Stimulated activated CD4-positive, alpha-beta T cell treated with anti-CD3 and anti-CD28 coated beads, Interleukin-15, amount 100 ng/mL, for 24 hours (primary cell): ENCODE measurements at places on chromosomes 16 and 17.

- DNase-seq = no peak
Measured at GRCh38 chr16:46715769-46716305, 26.4 kb downstream of the ORC6 start.

- peak; percentile 90 for DNase-seq
Measured at GRCh38 chr17:36591434-36592315, at the start of gene DHRS11. DHRS11 (plus strand) TSS chr17:36591879; CDS start chr17:36592010, 131 bp downstream.

DNA sequence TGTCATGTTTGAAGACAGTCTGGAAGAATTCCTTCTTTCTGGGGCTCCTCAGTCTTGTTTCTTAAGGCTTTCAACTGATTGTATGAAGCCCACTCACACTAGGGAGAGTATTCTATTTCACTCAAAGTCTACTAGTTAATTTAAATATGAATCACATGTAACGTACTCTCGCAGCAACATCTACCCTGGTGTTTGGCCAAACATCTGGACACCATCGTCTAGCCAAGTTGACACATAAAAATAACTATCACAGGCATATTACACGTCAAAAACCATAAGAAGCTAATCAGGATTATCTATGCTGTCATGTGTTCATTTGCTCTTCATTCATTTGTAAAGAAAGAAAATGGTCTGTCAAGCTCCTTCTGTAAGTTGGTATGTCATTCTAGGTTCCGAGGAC is 787.4 kb downstream of the KCNJ2 start:
- no peak for DNase-seq

- peak; percentile 74 for DNase-seq
Measured at GRCh38 chr17:40086150-40087044, 14.0 kb downstream of the NR1D1 start.

DNA sequence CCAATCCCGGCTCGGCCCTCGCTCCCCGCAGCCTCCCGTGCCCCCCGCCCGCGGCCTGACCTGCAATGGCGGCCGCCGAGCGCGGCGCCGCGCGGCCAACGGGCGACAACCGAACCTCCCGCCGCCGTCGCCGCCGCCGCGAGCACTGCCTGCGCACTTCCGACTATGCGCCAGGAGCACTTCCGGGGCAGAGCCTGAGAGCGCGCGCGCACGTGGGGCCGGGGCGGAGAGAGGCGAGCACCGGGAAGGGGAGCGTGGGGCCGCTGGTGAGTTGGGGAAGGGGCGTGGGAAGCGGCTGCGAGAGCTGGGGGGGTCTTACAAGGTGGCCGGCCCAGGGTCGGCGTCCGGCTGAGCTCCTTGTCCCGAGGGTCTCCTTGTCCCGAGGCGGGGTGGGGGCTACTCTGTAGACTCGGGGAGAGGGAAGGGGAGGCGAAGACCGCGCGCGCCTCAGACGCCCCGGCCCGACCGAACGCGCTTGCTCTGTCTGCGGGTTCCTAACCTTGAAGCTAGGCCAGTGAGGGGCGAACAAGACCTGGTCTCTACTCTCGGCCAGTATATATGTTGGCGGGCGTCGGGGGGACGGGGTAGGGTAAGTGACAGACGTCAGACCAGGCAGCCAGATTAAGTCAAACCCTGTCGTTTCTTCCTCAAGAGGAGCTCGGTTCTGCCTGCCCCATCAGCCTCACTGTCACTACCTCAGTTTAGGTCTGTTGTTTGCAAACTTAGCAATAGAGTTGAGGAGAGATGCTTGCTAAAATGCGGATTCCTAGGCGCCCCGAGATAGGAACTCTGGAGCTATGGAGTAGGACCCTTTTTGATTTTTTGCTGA is at the start of the genes CHTF8 and UTP4:
TSS of gene CHTF8 (minus strand) at position 165 of the 829 bp plus-strand sequence. CDS start 11,130 bp downstream, outside the sequence.
TSS of gene UTP4 (plus strand) at position 226 of the 829 bp plus-strand sequence. CDS start 811 bp downstream, outside the sequence.
- DNase-seq = peak; percentile 93
